ENCODE measurements at places on chromosomes 12 and 14. TPM values are rescaled to one million over a fixed set of nuclear protein-coding genes. Genes with fewer than 3 reads are reported as not detected.

DNA sequence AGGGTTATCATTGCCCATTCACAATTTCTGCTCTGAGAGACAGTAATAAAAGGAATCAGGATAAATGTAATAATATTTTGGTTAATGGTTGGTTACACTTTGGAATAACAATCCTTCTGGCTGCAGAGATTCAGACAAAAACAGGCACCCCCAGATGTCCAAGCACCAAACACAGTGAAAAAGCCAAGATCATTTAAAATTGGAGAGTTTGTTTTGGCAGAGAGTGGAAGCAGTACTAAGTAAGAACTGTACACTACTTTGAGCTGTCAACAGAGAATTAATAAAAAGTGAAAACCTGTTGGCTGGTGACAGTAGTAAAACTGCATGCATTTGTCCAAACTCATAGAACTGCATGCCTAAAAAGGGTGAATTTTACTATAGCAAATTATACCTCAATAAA is 15.6 kb upstream of the IL22 start:
- DNase-seq: no peak

Gene P2RX2
- total RNA-seq: not detected

DNA sequence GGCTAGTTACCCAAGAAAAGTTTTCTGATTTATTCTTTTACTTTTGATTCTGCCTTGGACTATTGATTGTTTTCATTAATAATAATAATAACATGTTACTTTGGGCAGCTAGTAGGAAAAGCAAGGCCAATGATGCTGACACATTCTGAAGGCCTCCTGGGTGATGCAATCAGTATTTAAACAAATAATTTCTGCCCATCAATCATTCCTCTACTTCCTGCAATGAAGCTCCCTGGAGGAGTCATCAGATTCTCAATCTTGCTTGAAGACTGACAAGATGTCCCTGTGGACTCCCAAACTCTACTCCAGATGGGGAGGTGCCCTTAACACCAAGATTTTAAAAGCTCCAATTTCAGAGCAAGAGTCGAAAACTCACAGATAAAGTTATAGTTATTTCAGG is at the start of gene SPX:
TSS of gene SPX (plus strand) at position 244 of the 400 bp plus-strand sequence. CDS start 177 bp downstream, outside the sequence.
- no peak for DNase-seq

Gene PMCH
- not detected for total RNA-seq

Gene GPRC5D
- not detected for total RNA-seq

Gene IFNG-AS1
- not detected for total RNA-seq

Gene RD3L
- not detected for total RNA-seq

DNA sequence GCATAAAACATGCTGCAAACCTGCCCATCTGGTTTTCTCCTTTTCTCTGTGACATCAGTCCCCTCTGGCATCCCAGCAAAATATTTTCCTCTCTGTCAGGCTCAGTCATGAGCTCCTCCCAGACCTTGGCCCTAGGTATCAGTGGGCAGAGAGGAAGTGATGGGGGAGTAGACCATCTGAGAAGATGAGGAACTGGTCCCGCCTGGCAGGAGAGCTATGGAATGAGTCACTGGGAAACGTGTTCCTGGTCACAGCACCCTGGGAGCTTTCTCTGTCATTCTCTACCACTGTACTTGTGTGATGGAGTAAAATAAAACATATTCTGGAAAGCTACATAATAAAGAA is 5.0 kb upstream of the SRSF9 start:
- peak; percentile 62 for DNase-seq

GRCh38 chr14:70622111-70622712 is 19.5 kb upstream of the TTC9 start:
- DNase-seq: peak; percentile 24

GRCh38 chr14:66998013-66998412 is 191.2 kb upstream of the GARIN2 start:
- DNase-seq: no peak

Gene TIMM9
- 61.0 TPM for total RNA-seq

Gene PROX2
- total RNA-seq: not detected

GRCh38 chr14:92797935-92798653 is 4.0 kb downstream of the GOLGA5 start:
- no peak for DNase-seq

Gene BEGAIN
- total RNA-seq: not detected

- no peak for DNase-seq
These were observed 38.5 kb downstream of the GNPTAB start for GRCh38 chr12:101792046-101792931.

GRCh38 chr14:59529189-59529588 is 44.9 kb downstream of the JKAMP start:
- peak; percentile 17 for DNase-seq

Gene HOXC11
- total RNA-seq: 1.1 TPM

Gene HECTD1
- 77.7 TPM for total RNA-seq

Gene HOXC12
- total RNA-seq: not detected

- DNase-seq: no peak
These were observed 1.3 kb downstream of the DDX51 start for GRCh38 chr12:132142679-132143335.

DNA sequence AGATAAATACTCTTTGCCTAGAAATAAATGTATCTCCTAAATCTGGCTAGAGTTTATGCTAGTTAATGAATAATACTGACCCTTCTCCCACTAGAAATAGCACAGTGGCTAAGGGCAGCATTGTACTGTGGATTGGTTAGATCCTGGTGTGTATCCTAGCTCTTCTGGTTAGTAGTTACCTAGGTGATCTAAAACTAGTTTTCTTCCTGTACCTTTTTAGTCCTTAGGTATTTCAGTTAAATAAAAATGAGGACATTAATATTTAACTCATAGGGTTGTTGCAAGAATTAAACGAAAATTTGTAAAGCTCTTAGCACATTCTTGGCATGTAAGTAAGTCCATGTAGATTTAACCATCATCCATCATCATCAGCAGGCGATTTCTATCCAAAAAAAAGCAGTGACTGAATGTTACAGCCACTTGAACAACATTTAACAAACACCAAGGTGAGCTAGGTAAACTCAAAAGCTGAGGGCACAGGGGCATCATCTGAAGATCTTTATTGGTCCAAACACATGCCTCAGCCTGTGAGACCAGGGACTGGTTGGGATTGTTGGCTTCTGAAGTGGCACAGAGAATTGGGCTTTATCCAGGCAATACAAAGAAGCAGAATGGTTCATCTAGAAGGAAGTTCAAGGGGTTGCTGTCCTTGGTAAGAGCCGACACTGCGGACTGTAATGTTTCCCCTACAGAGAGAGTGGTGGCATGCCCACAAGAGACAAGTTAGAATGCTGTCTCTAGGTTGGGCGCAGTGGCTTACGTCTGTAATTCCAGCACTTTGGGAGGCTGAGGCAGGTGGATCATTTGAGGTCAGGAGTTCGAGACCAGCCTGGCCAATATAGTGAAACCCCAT is 100.8 kb downstream of the GAS2L3 start:
- no peak for DNase-seq

Measured in H4 (cell line).